ENCODE measurements at places on chromosomes 6 and 20. TPM values are rescaled to one million over a fixed set of nuclear protein-coding genes. Genes with fewer than 3 reads are reported as not detected.

The CCN6 gene
- total RNA-seq, result not detected

The KIF25 gene
- total RNA-seq, result not detected

The MAP3K5 gene
- total RNA-seq, result 12.9 TPM

The SLC32A1 gene
- 8.2 TPM for total RNA-seq

The CD2AP gene
- 41.7 TPM for total RNA-seq

The LKAAEAR1 gene
- total RNA-seq, result 0.82 TPM

The PACSIN1 gene
- 32.2 TPM for total RNA-seq

The TMEM74B gene
- 7.1 TPM for total RNA-seq

The MOG gene
- total RNA-seq, result 0.16 TPM

The CRISP3 gene
- 0.22 TPM for total RNA-seq

The RBBP8NL gene
- 0.27 TPM for total RNA-seq

The RWDD1 gene
- total RNA-seq, result 36.6 TPM

The SGK2 gene
- 3.0 TPM for total RNA-seq

The FUT9 gene
- 8.0 TPM for total RNA-seq

The SRPK1 gene
- total RNA-seq, result 96.9 TPM

The SPTLC3 gene
- total RNA-seq, result 14.1 TPM

The CCM2L gene
- 4.8 TPM for total RNA-seq

The COL19A1 gene
- 2.3 TPM for total RNA-seq

The RCAN2 gene
- total RNA-seq, result 37.3 TPM

The OPRL1 gene
- total RNA-seq, result 3.5 TPM

The HLA-DQA1 gene
- total RNA-seq, result 0.38 TPM

The TMEM14B gene
- total RNA-seq, result 61.5 TPM

The TP53TG5 gene
- not detected for total RNA-seq

The CPNE5 gene
- 10.8 TPM for total RNA-seq

The MAS1 gene
- 0.05 TPM for total RNA-seq

The CCR6 gene
- not detected for total RNA-seq

The FAM83D gene
- 6.3 TPM for total RNA-seq

The RAB32 gene
- total RNA-seq, result 18.5 TPM

The ATP9A gene
- total RNA-seq, result 86.4 TPM

The TRIM31 gene
- total RNA-seq, result not detected

The ASIP gene
- total RNA-seq, result 1.9 TPM

The LRRC73 gene
- 0.99 TPM for total RNA-seq

The JAG1 gene
- 123 TPM for total RNA-seq

The SLC13A3 gene
- total RNA-seq, result 10.1 TPM

The FAXC gene
- total RNA-seq, result 13.9 TPM

The LY6G5B gene
- 2.3 TPM for total RNA-seq

The MEP1A gene
- total RNA-seq, result not detected

The HLA-DPA1 gene
- 7.6 TPM for total RNA-seq

The MCCD1 gene
- total RNA-seq, result not detected

The TFAP2A gene
- total RNA-seq, result 30.1 TPM

The APOM gene
- total RNA-seq, result 1.0 TPM

The SLC26A8 gene
- total RNA-seq, result 1.4 TPM

The FGD2 gene
- total RNA-seq, result 13.2 TPM

The TCP11 gene
- total RNA-seq, result 0.99 TPM

The TSHZ2 gene
- total RNA-seq, result 14.7 TPM

The MUC21 gene
- total RNA-seq, result 0.11 TPM

The FAM217B gene
- total RNA-seq, result 14.7 TPM

The SNX5 gene
- 110 TPM for total RNA-seq

All from camera-type eye (tissue), 1 donor.